ENCODE measurements at places on chromosomes 2 and 18. TPM values are rescaled to one million over a fixed set of nuclear protein-coding genes. Genes with fewer than 3 reads are reported as not detected.
A peak's percentile ranks its signal among the peaks of the same experiment; 100 is the strongest.

DNA sequence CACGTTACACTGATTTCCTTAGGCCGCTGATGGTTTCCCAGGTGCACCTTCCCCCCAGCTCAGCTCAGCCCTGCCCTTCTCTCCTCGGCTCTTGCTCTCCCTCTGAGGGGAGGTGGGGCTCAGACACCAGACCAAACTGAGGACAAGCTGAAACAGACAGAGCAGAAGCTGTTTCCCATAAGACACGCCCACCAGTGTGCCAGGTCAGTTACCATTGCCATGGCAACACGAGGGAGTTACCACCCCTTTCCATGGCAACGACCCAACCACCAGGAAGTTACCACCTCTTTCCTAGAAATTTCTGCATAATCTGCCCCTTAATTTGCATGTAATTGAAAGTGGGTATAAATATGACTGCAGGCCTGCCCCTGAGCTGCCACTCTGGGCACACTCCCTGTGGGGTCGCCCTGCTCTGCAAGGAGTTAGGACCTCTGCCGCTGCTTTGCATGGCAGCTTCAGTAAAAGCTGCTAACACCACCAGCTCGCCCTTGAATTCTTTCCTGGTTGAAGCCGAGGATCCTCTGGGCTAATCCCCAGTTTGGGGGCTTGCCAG lies 120.9 kb upstream of the SMIM21 start:
- DNase-seq: no peak

DNA sequence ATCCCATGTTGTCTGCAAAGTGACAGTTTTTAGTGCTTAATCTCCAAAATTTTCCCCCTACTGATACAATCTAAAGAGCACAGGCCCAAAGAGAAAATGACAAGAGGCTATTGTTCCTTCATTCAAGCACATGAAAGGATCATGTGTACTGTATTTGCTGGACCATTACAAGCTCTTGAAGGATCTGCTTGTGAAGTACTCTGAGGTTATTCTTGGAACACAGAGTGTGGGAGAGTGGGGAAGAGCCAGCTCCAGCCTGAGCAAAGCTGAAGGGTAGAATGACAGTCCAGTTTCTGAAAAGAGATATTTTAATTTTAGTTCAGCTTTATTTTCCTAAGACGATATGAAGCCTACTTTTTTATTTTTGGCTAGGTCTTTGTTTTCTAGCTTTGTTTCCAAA lies 112.2 kb downstream of the GALNT3 start:
- no peak for DNase-seq

GRCh38 chr2:60899230-60899891 lies 18.0 kb downstream of the REL start:
- DNase-seq: no peak

- no peak for DNase-seq
Observed at GRCh38 chr2:181310967-181311366, 146.2 kb upstream of the ITGA4 start.

- no peak for DNase-seq
Observed at GRCh38 chr2:50607721-50608120, 424.2 kb downstream of the NRXN1 start.

DNA sequence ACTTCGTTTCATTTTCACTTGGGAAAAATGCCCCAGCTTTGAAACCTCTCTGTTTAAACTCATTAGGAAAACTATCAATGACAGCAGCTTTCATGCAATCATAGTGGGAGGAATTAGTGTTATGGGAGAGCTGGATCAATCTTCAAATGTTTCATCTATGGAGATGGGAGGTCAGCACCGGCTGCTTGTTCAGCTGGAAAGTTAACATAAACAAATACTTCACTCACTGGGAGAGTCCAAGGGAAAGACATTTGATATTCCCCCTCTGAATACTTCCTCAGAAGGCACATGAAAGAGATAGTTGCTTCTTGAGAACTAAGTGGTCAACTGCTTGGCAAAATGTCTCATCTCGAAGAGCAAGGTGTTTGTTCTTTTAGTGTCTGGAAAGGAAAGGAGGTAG lies 7.3 kb downstream of the LYPD1 start:
- DNase-seq: no peak

DNA sequence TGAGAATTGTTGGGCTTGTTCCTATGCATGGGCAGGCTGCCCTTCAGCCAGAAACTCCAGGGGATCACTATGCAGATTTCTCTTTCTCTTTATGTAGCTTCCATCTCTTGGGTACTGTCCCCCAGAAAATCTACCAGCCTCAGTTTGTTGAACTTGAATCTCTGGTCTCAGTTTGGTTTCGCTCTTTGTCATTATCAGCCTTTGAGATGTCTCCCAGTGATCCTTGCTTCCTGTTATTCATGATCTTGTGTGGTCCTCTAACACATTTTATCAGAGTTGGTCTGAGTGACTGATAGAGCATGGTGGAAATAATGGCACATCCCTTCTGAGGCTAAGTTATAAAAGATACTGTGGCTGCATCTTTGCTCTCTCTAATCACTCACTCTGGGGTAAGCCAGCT lies 7.8 kb downstream of the TMEM87B start:
- DNase-seq: no peak

DNA sequence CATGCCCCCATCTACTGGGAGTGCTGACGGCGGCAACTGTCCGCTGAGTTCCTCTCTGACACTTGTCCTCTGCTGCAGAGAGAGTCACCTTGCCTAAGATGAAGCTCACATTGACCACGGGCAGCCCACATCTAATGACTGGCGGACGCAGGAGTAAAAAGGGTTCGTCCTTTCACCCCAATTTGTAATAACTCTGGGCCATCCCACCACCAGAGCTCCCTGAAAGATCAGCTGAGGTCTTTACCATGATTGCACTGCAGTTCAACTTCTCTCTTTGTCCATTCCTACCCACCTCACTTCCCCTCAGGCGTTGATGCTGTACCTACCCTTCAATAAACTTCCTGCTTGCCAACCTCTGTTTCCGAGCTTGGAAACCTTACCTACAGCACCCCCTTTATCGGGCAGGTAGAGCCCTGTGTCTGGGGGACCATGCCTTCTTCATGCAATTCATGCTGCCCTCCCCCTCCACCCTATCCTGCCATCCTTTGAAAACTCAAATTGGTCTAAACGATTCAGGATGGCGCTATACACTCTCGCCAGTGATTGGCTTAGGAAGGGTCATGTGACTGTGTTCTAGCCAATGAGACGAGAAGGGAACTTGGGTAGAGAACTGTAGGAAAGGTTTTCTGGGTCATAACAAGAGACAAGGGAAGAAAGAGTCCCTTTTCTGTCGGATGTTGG lies 10.3 kb upstream of the B3GNT2 start:
- DNase-seq: no peak

- peak; percentile 6 for DNase-seq
Observed at GRCh38 chr18:27887711-27888495, 289.0 kb downstream of the CDH2 start.

DNA sequence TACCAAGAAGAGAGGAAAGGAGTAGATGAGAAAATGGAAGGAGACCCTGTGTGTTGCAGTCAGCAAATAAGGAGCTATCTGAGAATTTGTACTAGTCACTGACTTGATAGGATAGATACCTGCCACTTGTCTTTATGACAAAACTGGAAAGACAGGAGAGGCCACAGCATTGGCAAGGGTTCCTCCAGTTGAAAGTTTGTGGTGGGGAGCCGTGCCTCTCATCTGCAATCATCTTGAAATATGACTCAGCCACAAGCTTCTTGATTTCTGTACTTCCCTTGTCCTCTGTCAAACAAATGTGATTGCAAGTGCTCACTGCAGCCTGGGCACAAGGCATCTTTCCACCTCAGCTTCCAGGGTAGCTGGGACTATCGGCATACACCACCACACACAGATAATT lies 99.1 kb downstream of the GREB1L start:
- no peak for DNase-seq

DNA sequence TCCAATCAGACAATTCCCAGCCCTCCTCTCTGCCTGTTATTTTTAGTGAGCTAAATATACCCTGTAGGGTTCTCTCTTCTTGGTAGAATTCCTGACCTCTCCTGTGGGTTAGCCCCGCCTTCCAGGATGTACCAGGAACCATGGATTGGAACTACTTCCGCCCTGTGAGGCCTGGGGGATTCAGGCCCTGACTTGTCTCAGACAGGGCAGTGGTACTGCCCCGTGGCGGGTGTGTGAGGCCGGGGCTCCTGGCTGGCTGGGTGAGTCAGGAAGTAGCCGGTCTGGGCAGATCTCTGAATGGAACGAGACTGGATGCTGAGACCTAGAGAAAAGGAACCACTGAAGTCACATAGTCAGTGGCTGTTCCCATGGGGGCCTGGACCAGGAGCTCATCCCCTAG lies 50.5 kb downstream of the DYSF start:
- no peak for DNase-seq

The GALR1 gene
- not detected for total RNA-seq

The IFIH1 gene
- total RNA-seq: 9.1 TPM

The BZW1 gene
- total RNA-seq: 590 TPM

The CAPN14 gene
- under 0.01 TPM for total RNA-seq

The GNAL gene
- 0.59 TPM for total RNA-seq

The AKAIN1 gene
- not detected for total RNA-seq

All from osteoblast (primary cell).